ENCODE measurements at places on chromosomes 1 and 21.

- no peak for DNase-seq
Measured at GRCh38 chr1:234127026-234127671, 222.7 kb downstream of the SLC35F3 start.

DNA sequence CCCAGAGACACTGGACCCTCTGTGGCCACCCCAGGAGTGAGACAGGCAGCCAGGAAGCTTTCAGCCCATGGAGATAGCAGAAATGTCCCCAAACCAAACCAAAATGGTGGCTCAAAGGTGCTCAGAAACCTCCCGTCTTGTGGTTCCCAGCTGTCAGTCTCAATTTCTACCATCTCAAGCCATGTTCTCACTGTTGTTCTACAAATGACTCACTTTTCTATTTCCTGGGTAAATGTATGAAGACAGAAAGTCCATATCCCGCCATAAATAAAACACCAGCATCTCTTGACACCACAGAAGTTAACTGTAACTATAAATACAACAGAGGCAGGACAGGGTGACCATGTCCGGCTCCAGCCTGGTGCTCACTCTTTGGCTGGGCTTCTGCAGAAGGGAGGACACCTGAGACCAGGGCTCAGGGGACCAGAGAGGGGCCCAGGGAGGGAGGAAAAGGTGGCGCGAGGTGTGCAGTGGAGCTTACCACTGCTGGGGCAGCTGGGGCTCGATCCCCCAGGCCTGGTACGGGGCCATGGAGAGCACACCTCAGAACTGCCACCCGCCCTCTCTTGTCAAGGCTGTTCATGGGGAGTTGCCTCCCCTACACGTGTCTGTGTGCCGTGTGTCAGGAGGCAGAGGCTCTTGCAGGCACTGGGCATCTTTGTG lies 43.6 kb downstream of the EPHB2 start:
- DNase-seq, result no peak

DNA sequence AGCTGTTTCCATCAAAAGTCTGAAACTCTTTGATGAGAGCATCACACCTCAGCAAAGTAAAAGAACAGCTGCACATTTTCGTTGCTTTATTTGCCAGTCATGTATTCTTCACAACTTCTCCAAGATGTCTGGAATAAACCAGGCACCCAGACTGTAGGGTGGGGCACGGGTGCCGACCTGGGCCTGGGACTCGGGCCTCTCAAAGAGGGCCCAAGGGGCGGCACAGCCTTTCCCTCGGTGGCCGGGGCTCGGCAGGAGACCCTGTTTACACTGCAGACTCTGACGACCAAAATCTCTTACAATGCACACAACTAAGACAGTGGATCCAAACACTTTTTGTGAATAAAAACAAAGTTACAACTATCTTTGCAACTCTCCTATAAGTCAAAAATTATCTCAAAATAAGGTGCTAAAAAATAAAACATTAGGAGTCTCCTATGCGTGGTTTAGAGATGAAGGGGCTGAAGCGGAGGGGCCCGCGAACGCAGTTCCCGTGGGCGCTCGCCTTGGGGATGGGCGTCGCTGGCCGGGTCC lies 696 bp downstream of the LSS start:
- peak; percentile 34 for DNase-seq

- DNase-seq, result no peak
Measured at GRCh38 chr1:107669996-107670395, 295.0 kb downstream of the VAV3 start.

GRCh38 chr1:39531526-39531925 lies 40.1 kb downstream of the BMP8A start:
- no peak for DNase-seq

- DNase-seq, result peak; percentile 56
Measured at GRCh38 chr1:201100169-201100930, 11.9 kb downstream of the CACNA1S start.
